ENCODE measurements at places on chromosomes 11 and 22.

DNA sequence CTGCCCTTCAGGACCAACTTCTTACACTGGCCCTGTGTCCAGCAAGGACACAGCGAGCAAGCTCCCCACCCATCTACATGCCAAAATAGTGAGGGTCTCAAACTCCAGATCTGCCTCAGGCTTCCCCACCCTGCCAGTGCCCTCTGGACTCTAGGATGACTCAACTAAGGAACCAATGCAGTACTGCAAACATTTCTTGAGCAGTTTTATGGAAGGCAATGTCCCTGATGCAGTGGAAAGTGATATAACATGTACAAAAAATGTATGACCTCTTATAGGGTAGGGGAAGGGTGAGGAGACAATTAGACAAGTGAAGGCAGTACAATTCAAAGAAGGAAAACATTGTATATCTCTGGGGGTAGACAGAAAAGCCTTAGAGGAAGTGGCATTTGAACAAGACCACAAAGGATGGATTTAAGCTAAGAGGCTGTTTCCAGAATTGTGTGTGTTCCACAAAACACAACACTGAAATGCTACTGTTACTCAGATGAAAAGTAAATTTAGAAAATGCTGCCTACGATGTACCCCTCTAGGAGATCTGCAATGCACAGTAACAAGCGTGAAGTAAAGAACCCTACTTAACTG lies 47.3 kb downstream of the RAB30 start:
- no peak overlapping the region for H3K4me3 ChIP-seq
- no peaks in the 10 kb centered on the region for H3K27me3 ChIP-seq
- no peak overlapping the region for H3K27ac ChIP-seq
- H3K4me1 ChIP-seq = no peaks in the 10 kb centered on the region
- DNase-seq = no peak

DNA sequence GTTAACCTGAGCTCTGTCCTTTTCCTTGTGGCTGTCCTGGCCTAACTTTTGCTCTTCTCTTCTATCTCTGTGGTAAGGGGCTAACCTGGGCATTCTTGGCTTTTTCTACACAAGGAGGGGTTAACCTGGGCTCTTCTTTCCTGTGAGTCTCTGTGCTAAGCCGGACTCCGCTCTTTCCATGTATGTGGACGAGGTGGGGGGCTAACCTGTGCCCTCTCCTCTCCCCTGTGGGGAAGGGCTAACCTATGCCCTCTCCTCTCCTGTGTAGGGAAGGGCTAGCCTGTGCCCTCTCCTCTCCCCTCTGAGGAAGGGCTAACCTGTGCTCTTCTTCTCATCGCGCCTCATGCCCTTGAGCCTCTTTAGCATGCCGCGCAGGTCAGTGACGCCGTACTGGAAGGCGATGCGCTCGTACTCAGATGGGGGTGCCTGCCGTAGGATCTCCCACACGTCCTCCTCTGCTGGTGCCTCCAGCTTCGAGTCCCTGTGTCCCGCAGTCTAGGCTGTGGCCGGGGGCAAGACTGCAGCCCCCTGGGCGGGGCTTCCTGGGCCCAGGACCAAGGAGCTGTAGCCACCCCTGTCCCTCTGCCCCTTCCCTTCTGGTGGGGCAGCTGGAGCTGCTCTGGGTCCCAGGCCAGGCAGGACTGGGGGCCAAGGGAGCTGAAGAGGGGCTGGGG lies 6.5 kb downstream of the MYBPC3 start:
- peaks cover 5% of the 10 kb centered on the region for H3K4me1 ChIP-seq
- H3K27ac ChIP-seq = no peak overlapping the region
- no peak for DNase-seq
- H3K27me3 ChIP-seq = no peaks in the 10 kb centered on the region
- H3K36me3 ChIP-seq = peaks cover 3% of the 10 kb centered on the region

- no peak for DNase-seq
These were observed 23.2 kb downstream of the AGBL2 start for GRCh38 chr11:47691979-47692378.

DNA sequence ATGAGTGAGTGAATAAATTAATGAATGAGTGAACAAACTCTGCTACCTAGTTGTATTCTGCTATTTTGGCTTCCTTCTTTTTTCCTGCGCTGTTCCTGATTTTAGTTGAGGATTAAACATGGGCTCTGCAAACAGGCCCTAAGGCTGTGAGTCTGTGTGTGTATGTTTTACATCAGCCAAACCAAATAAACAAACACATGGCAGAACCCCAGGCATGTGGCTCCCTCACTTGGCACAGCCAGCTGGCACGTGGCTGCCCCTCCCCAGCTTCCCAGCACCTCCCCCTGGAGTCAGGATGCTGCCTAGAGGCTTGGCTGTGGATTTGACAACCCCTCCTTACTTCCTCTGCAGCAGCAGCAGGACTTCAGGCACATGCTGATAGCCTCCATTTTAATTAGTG lies 593.2 kb downstream of the INSC start:
- H3K27me3 ChIP-seq = no peaks in the 10 kb centered on the region
- H3K36me3 ChIP-seq = no peaks in the 10 kb centered on the region
- no peak overlapping the region for H3K4me3 ChIP-seq
- DNase-seq = no peak
- no peaks in the 10 kb centered on the region for H3K4me1 ChIP-seq

- no peak for DNase-seq
- no peak overlapping the region for H3K4me3 ChIP-seq
- no peak overlapping the region for H3K27ac ChIP-seq
- peaks cover 33% of the 10 kb centered on the region for H3K4me1 ChIP-seq
- H3K27me3 ChIP-seq = no peaks in the 10 kb centered on the region
These were observed 5.3 kb downstream of the CFL1 start for GRCh38 chr11:65852508-65853245.

- H3K4me3 ChIP-seq = no peak overlapping the region
- no peaks in the 10 kb centered on the region for H3K4me1 ChIP-seq
- peaks cover 12% of the 10 kb centered on the region for H3K27me3 ChIP-seq
- DNase-seq = no peak
These were observed 82.2 kb upstream of the AKIP1 start for GRCh38 chr11:8828580-8829361.

Data from effector memory CD8-positive, alpha-beta T cell (primary cell).